ENCODE measurements at places on chromosomes 16 and 17. TPM values are rescaled to one million over a fixed set of nuclear protein-coding genes. Genes with fewer than 3 reads are reported as not detected.

Gene CD79B
- 2.5 TPM for total RNA-seq

Gene KRT31
- not detected for total RNA-seq

Gene PRCD
- total RNA-seq = 10.2 TPM

Gene NTN1
- 179 TPM for total RNA-seq

Gene TRPV3
- total RNA-seq = 2.6 TPM

Gene DNAAF1
- not detected for total RNA-seq

Gene ABCC6
- total RNA-seq = 5.7 TPM

Gene TAT
- total RNA-seq = not detected

Gene TELO2
- total RNA-seq = 21.2 TPM

Gene PERCC1
- not detected for total RNA-seq

Gene PRSS53
- 0.69 TPM for total RNA-seq

Gene GP2
- total RNA-seq = not detected

DNA sequence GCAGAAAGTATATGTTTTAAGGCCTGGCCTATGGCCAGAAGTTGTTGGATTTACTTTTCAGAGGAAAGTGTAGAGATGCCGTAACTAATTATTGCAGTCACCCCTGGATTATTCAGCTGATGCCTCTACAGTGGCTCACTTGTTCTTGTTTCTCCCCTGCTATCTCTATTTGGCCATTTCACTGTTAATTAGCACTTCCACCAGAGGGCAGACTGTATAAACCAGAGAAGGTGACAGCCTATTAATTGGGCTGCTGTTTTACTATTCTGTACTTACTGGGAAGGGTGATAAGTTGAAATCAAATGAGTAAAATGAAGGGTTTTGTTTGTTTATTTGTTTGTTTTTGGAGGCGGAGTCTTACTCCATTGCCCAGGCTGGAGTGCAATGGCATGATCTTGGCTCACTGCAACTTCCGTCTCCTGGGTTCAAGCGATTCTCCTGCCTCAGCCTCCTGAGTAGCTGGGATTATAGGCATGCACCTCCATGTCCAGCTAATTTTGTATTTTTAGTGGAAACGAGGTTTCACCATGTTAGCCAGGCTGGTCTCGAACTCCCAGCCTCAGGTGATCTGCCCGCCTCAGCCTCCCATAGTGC is 66.0 kb downstream of the CDK12 start:
- no peak for DNase-seq

DNA sequence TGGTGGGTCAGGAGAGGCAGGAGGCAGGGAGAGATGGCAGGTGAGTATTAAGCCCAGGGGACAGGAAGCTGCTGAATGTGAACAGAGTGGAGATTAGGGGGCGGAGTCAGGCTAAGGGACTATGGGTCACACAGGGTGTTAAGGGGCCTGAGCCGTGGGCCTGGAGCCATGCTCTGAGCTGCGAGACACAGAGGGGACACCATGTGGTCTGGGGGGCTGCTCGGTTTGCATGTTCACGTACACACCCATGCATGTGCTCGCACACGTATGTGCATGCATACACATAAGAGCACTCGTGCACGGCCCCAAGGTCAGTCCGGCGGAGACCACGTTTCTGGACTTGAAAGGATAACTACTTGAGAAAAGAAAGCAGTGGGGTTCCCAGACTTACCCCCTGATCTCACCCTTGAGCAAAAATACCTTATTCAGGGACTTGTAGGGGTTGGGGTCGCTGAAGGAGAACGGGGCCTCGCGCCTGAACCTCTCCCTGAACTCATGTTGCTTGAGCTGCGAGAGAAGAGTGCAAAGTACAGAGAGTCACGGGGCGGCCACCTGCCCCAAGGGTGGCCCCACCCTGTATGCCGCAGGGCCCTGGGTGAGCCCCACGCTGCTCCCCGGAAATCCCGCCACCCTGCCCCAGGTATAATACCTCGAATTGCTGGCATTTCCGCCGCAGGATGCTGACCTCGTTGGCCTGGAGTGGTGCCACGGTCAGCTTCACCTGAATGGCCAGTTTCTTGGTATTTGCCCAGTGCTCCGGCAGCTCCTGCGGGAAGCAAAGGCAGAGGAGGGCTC is 50.8 kb downstream of the DNAH17 start:
- no peak for DNase-seq

DNA sequence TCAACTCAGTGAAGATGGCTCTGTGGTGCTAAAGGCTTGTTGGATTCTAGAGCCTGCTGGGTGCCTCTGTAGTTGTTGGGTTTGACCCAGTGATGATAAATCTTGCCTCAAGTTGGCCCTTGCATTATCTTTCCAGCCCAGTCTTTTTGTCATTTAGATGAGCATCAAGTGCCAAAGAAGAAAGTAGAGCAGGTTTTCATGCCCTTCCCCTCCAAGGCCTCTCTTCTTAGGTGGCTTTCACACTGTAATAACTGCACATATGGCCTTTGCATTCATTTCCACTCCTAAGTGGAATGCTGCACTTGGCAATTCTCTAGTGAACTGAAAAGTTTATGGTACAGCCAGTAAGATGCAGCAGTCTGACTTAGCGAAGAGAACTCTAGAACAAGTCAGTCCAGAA is 165.1 kb downstream of the PHKB start:
- no peak for DNase-seq

DNA sequence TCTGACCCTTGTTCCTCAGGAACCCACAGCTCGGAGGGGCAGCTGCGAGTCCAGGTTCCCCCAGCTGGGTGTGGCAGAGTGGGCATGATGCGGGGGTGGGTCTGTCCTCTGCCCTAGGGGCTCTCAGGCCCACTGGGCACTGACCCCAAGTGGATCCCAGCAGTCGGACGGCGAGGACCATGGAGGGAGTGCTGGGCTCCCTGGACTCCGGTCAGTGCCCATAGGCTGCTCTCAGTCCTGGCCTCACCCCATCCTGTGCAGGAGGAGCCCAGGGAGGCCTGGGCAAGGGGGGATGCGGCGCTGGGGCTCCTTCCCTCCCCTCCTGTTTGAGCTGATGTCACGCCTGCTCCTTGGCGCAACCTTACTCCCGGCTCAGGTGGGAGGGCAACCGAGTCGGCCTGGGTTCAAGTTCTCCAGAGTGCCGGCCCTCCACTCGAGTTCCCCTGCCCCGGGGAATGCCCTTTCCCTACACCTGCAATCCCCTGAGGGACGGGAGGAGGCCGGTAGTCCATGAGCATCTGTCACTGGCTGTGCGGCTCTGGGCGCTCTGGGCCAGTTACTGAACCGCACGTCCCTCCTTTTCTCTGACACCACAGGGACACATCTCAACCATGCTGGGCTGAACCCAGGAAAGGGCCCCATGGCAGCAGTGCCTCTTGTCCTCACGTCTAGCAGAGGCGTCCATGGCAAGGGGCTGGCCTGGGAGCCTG is 52.6 kb upstream of the ACSF3 start:
- peak; percentile 37 for DNase-seq

DNA sequence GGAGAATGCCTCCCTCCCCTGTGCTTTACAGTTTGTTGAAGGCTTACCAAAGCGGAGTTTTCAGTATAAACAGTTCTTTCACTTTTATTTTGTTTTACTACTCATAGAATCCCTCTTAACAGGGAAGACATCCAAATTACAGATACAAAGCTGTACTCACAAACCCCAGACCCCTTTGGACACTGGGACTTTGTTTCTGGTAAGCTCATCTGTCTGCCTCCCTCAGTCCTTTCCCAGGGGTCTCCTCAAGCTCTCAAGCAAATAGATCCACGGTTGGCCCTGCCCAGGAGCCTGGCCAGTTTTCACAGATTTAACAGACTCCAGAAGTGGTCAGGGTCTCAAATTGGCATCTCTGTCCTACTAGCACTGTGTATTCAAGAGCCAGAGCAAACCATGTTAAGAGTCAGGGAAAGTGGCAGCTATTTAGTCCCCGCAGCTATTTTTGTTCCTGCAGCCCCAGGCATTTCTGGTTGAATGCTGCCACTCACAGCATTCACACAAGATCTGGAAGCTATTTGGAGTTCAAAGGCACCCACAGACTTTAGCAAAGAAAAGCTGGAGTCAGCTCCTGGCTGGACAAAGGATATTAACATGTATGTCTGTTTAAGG is 54.2 kb downstream of the TMEM100 start:
- no peak for DNase-seq

GRCh38 chr17:62592341-62593099 is 35.0 kb upstream of the MRC2 start:
- DNase-seq = no peak

DNA sequence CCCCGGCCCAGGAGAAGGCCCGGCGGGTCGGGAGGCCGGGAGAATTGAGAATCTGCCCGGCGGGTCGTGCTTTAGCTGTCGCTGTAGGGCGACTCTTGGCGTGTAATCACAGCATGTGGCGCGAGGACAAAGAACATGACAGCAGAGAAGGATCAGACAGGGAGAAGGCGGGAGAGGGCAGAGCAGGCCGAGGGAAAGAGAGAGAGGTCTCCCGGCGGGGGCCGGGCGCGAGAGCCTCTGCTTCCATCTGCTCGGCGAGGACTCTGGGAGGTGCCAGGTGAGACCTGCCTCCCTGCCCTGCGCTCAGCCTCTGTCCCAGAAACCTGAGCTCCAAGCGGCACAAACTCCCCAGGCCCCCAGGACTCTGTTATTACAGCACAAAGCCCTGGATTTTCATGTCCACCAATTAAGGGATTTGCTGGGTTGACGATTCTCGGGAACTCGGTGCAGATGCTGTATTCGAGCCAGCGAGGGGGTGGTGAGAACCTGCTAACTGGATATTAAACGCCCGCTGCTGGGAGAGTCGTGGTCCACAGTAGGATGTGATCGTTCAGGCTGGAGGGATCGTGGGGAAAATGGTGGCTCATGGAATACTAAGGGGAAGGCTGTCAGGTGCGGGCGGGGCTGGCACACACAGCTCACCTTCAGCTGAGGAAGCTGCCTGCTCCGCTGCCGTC is 172.0 kb upstream of the CIBAR2 start:
- DNase-seq = no peak

GRCh38 chr17:41773190-41773588 is 13.3 kb downstream of the JUP start:
- peak; percentile 87 for DNase-seq

DNA sequence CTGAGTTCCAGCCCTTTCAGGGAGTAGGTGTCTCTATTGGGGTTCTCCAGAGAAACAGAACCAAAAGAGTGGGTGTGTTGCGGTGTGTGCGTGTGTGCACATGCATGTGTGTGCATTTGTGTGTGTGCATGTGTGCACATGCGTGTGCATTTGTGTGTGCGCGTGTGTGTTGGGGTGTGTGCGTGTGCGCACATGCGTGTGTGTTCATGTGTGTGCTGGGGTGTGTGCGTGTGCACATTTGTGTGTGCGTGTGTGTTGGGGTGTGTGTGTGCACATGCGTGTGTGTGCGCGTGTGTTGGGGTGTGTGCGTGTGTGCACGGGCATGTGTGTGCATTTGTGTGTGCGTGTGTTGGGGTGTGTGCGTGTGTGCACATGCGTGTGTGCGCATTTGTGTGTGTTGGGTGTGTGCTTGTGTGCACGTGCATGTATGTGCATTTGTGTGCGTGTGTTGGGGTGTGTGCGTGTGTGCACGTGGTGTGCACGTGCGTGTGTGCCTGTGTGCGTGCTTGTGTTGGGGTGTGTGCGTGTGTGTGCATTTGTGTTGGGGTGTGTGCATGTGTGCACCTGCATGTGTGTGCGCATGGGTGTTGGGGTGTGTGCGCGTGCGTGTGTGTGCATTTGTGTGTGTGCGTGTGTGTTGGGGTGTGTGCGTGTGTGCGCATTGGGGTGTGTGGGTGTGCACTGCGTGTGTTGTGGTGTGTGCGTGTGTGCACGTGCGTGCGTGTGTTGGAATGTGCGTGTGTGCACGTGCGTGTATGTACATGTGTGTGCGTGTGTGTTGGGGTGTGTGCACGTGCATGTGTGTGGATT is 38.4 kb upstream of the JPH3 start:
- DNase-seq = no peak

GRCh38 chr16:17162560-17162959 is 308.2 kb downstream of the XYLT1 start:
- no peak for DNase-seq

- no peak for DNase-seq
Measured at GRCh38 chr17:48375356-48375755, 54.7 kb downstream of the SKAP1 start.

DNA sequence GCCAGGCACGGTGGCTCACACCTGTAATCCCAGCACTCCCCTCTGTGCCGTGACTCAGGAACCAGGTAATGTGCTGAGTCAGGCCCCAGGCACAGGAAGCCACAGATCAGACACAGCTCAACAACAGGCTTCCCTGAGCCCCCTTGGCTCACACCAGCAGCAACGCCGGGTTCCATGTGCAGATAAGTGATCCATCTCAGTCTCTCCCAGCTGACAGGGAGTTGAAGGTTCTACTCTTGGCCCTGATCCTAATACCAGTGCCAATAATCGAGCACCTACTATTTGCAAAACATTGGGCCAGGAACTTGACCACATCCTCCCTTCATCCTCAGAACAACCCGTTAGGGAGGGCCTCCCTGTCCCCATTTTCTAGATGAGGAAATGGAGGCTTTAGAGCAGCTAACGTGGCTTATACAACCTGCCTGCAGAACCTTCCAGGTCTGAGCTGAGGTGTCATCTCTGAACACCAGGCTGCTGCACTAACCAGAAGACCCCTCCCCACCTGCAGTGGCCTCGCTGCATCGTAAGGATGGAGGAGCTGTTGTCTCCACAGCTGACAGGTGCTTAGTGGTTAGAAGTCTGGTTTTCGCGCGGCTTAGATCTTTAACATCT is 64.8 kb upstream of the AMZ2 start:
- DNase-seq = peak; percentile 46

DNA sequence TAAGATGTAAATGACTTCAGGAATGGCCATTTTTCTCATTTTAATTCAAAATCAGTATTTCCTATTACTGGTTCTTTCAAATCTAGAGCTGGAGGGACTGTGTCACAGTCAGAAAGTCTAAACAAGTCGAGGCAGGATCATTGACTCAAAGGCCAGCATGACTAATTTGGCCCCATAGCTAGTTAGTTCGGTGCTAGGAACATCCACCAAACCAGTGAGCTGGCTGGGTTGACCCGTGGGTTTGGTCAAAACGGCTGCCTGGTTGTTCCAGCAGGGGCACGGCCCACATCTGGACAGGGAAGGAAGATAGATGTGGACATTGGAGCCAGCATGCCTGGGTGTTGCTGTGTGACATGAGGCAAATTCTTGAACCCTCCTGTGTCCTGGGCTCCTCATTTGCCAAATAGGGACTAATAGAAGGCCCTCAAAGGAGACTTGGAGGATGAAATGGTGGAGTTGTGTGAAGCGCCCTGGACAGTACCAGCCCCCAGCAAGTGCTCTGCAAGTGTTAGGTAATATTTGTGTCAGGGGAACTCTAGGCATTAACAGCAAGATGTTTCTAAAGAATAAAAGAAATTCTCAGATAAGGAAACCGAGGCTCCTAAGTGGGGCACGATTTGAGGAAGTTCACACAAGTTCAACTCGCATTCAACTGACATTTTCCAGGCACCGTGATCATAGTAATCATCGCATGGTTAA is 46.2 kb downstream of the MEOX1 start:
- DNase-seq = no peak

DNA sequence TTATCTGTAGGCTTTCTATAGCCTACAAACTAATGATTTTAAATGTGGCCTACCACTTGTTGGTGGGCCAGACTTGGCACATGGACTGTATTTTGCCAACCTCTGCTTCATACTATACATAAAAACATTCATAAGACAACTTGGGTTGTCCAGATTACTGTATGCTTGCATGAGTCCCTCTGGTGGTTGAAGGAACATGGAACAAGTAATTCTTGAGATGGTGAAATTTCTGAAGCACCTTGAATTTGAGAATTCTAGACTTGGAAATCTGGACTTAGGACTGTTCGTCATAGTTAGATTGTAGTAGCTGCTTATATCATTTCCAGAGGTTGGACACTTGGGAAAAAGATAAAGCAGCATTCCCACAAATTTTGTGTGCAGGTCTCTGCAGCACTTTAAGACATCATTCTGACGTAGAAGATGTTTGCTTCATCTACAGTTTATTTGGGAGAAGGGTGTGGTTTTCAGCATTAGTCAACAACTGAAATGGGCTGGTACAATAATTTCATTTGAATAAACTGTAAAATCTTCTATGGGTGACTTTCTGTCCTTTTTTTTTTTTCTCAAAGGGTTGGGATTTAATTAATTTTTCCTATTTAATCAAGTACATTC is 31.2 kb downstream of the NFATC3 start:
- DNase-seq = no peak

All from right cardiac atrium (tissue), 5 donors.